ENCODE measurements at places on chromosomes 1 and 21. TPM values are rescaled to one million over a fixed set of nuclear protein-coding genes. Genes with fewer than 3 reads are reported as not detected.
A peak's percentile ranks its signal among the peaks of the same experiment; 100 is the strongest.

- no peak for DNase-seq
- H3K4me3 ChIP-seq: no peak overlapping the region
- peaks cover 5% of the 10 kb centered on the region for H3K27me3 ChIP-seq
- H3K4me1 ChIP-seq: peaks cover 7% of the 10 kb centered on the region
- H3K36me3 ChIP-seq: no peaks in the 10 kb centered on the region
- H3K27ac ChIP-seq: no peak overlapping the region
Measured at GRCh38 chr1:222750651-222751050, 13.6 kb downstream of the FAM177B start.

DNA sequence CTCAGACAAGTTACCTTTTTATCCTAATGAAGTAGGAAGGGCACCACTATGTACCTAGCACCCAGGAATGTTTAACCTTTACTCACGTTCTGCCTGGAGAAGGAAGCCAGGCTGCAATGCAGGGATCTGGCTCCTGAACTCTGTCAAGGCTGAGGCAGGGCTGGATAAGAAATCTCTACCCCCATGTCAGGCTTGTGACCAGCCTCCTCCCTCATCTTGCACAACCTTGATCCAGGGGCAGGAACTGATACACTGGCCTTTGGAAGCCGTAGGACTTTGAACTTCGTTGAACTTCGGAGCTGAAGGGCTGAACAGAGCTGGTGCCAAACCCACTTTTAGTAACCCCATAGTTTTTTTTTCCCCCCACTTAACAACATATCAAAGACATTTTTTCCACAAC is 8.0 kb upstream of the AKR1A1 start:
- no peaks in the 10 kb centered on the region for H3K4me1 ChIP-seq
- no peaks in the 10 kb centered on the region for H3K36me3 ChIP-seq
- H3K27ac ChIP-seq: no peak overlapping the region
- DNase-seq: no peak

WNT3A gene
- total RNA-seq: not detected

- peaks cover 44% of the 10 kb centered on the region for H3K36me3 ChIP-seq
- H3K27ac ChIP-seq: peak overlapping the region; percentile 90
- H3K4me1 ChIP-seq: peaks cover 81% of the 10 kb centered on the region
- DNase-seq: no peak
Measured at GRCh38 chr1:85321237-85321964, 45.0 kb upstream of the BCL10 start.

- no peak overlapping the region for H3K27ac ChIP-seq
- no peaks in the 10 kb centered on the region for H3K4me1 ChIP-seq
- no peak for DNase-seq
- H3K4me3 ChIP-seq: peak overlapping the region; percentile 56
- H3K36me3 ChIP-seq: no peaks in the 10 kb centered on the region
Measured at GRCh38 chr1:37752583-37753471, 12.1 kb downstream of the EPHA10 start.

ZSWIM5 gene
- 0.51 TPM for total RNA-seq

RBP7 gene
- total RNA-seq: not detected

CSTB gene
- 56.5 TPM for total RNA-seq

SIPA1L2 gene
- total RNA-seq: 8.9 TPM

LHX8 gene
- not detected for total RNA-seq

- H3K4me3 ChIP-seq: no peak overlapping the region
- H3K27me3 ChIP-seq: peaks cover 53% of the 10 kb centered on the region
- H3K36me3 ChIP-seq: peaks cover 4% of the 10 kb centered on the region
- DNase-seq: no peak
- H3K4me1 ChIP-seq: no peaks in the 10 kb centered on the region
Measured at GRCh38 chr21:42423197-42423675, 19.5 kb downstream of the UBASH3A start.

FMN2 gene
- total RNA-seq: 3.5 TPM

GRCh38 chr1:159922511-159923202 is 2.6 kb downstream of the TAGLN2 start:
- DNase-seq: no peak
- peak overlapping the region; percentile 99 for H3K4me3 ChIP-seq
- H3K36me3 ChIP-seq: peaks cover 18% of the 10 kb centered on the region

GRCh38 chr1:171206978-171207355 is 21.9 kb downstream of the FMO2 start:
- no peak overlapping the region for H3K27ac ChIP-seq
- no peak overlapping the region for H3K4me3 ChIP-seq
- no peaks in the 10 kb centered on the region for H3K36me3 ChIP-seq
- no peaks in the 10 kb centered on the region for H3K27me3 ChIP-seq

GRHL3 gene
- not detected for total RNA-seq

CTSS gene
- 1.5 TPM for total RNA-seq

DNA sequence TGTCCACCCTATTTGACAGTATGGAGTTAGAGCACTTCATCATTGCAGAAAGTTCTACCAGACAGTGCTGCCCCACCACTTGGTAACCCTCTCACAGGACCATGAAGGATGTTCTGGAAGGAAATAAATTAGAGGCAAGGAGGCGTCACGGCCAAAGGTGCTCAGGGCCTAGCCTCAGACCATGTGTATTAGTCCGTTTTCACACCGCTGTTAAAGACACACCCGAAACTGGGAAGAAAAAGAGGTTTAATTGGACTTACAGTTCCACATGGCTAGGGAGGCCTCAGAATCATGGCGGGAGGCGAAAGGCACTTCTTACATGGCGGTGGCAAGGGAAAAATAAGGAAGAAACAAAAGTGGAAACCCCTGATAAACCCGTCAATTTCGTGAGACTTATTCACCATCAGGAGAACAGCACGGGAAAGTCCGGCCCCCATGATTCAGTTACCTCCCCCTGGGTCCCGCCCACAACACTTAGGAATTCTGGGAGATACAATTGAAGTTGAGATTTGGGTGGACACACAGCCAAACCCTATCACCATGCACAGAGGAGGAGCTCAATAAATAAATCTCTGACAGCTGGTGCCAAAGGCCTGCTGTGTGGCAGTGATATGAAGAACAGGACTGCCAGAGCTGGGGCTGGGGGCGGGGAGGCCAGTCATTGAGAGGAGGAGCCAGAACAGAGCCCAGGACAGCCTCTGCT is 75.8 kb downstream of the FHAD1 start:
- H3K36me3 ChIP-seq: peaks cover 6% of the 10 kb centered on the region
- DNase-seq: no peak
- peaks cover 11% of the 10 kb centered on the region for H3K4me1 ChIP-seq
- H3K4me3 ChIP-seq: no peak overlapping the region

DNA sequence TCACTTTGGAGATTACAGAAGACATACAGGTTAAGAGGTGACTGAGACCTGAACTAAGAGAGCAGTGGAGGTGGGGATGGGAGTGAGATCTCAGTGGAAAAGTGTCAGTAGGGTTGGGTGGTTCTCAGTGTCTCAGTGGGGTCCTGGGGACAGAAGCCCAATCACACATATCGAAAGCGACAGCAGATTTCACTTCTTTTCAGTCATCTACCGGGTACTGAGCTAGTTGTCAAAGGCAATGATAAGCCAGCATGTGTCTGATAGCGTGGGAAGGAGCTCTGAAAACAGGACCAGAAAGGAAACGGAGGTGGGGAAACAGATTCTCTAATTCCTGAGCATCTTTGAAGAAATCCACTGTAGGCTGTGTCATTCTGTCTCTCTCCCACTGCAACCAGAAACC is 59.5 kb downstream of the RHOU start:
- no peak overlapping the region for H3K27ac ChIP-seq
- H3K36me3 ChIP-seq: no peaks in the 10 kb centered on the region
- no peaks in the 10 kb centered on the region for H3K4me1 ChIP-seq
- DNase-seq: no peak
- peaks cover 5% of the 10 kb centered on the region for H3K27me3 ChIP-seq

GRCh38 chr1:83561346-83561745 is 437.6 kb downstream of the TTLL7 start:
- no peaks in the 10 kb centered on the region for H3K36me3 ChIP-seq
- H3K4me3 ChIP-seq: no peak overlapping the region
- no peak overlapping the region for H3K27ac ChIP-seq
- H3K4me1 ChIP-seq: peaks cover 22% of the 10 kb centered on the region
- H3K27me3 ChIP-seq: no peaks in the 10 kb centered on the region

B4GALT3 gene
- 23.7 TPM for total RNA-seq

TRIM58 gene
- total RNA-seq: 1.7 TPM

DNA sequence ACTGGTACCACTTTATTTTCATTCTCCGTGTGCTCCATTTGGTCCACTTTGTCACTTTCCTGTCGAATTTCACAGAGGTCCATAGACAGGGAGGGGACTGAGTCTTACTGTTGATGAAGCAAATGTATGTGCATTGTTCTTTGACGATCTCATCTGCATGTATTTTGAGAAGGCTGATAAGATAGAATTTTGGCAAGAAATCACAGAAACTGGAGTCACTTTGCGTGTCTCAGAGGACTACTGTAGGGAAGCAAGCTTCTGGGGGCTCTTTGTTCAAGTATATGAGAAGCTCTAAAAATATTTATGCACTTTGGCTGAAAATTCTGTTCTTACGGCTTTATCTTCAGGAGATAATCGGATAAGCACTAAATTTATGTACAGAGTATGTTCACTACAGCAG is 78.1 kb downstream of the PCBP3 start:
- DNase-seq: no peak
- no peak overlapping the region for H3K27ac ChIP-seq
- peaks cover 3% of the 10 kb centered on the region for H3K36me3 ChIP-seq
- no peak overlapping the region for H3K4me3 ChIP-seq
- peaks cover 6% of the 10 kb centered on the region for H3K27me3 ChIP-seq

CACNA1S gene
- total RNA-seq: 0.07 TPM

GRCh38 chr1:7745783-7746182 is 25.3 kb upstream of the VAMP3 start:
- H3K4me3 ChIP-seq: no peak overlapping the region
- no peaks in the 10 kb centered on the region for H3K4me1 ChIP-seq
- no peak overlapping the region for H3K27ac ChIP-seq
- H3K36me3 ChIP-seq: no peaks in the 10 kb centered on the region

TAL1 gene
- not detected for total RNA-seq

DNA sequence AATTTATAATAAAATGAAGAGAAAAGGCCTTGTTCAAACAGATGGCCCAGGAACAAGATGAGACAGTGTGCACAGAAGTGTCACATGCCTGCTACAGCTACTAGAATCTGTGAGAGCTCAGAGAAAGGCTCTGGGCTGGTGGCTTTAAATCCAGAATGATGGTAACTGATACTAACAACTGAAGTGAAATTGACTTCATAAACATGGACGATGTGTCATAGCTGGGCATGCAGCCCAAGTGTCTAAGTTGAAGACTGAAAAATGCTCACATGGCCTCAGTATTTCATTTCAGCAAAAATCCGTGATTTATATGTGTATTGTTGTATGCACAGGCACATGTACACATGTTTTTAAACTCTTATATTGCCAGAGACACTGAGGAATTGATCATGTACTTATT is 208.3 kb upstream of the RUNX1 start:
- no peak for DNase-seq
- H3K4me1 ChIP-seq: peaks cover 63% of the 10 kb centered on the region
- peak overlapping the region; percentile 94 for H3K27ac ChIP-seq
- no peaks in the 10 kb centered on the region for H3K27me3 ChIP-seq
- H3K36me3 ChIP-seq: peaks cover 3% of the 10 kb centered on the region

DNA sequence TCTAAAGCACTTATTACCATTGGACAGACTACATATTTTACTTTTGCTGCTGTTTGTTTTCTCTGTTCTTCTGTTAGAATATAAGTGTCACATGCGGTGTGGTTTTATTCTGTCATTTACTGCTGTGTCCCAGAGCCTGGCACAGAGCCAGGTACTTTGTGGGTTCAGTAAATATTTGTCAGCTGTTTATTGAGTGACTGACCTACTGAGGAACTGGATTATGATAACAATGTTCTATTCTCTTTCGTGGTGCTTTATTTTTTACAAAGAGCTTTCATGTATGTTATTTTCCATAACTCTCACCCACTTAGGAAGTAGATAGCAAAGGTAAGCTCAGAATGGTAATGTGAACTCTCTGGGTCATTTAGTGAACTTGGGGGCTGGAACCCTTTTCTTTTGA is 118.8 kb downstream of the RWDD3 start:
- no peak for DNase-seq
- peaks cover 18% of the 10 kb centered on the region for H3K27me3 ChIP-seq
- no peaks in the 10 kb centered on the region for H3K36me3 ChIP-seq
- no peak overlapping the region for H3K4me3 ChIP-seq

DNA sequence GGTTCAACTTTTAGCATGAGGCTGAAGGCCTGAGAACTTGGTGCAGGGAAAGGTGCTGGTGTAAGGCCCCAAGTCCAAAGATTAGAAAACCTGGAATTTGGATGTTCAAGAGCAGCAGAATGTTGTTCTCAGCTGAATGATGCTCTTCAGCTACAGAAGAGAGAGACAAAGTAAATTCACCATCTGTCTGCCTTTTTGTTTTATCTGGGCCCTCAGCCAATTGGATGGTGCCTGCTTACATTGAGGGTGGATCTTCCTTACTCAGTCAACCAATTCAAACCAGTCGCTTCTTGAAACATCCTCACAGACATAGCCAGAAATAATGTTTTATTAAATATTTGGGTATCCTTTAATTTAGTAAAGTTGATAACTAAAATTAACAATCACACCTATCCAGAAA is 748.2 kb upstream of the ADAMTS5 start:
- no peaks in the 10 kb centered on the region for H3K27me3 ChIP-seq
- no peaks in the 10 kb centered on the region for H3K36me3 ChIP-seq
- no peak overlapping the region for H3K4me3 ChIP-seq
- no peak overlapping the region for H3K27ac ChIP-seq
- no peak for DNase-seq
